Activated T-cell treated with anti-CD3 and anti-CD28 coated beads for 48 hours (primary cell): ENCODE measurements at places on chromosomes 16 and 17.

GRCh38 chr16:12826559-12826958 is 22.9 kb upstream of the CPPED1 start:
- DNase-seq = no peak

GRCh38 chr17:28758411-28759121 is 14.8 kb downstream of the TRAF4 start:
- no peak for DNase-seq

- DNase-seq = no peak
These were observed 92.1 kb upstream of the ZNF750 start for GRCh38 chr17:82931699-82932517.

DNA sequence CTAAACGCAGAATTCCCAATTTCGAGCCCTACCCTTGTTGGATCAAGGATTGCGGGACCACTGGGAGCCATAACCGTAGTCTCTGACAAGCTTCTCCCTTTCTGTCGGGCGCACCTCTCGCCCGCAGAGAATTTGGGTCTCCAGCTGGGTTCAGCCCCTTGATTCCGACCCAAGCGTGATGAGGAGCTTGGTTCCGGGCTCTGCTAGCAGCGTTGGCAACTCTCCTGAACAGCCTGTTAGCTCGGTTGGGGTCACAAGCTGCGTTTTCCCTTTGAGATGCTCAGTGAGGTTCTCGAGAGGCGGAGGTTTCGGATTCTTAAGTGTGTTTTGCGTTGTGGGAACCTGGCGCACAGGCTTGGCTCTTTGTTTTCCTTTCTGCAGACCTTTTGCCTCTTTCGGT is 655 bp downstream of the ATXN1L start:
- DNase-seq = peak; percentile 4

DNA sequence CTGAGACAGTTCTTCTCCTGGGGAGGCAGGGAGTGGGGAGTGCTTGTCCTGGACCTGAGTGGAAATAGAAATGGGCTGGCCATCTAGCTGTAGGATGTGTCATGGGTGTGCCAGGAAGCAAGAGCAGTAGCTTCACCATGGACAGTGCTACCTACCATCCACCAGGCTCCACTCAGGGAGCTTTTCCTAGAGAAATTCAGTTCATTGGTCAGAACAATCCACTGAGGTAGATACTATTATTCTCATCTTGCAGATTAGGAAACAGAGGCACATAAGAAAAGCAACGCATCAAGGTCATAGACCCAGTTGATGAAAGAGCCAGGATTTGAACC is 372.0 kb downstream of the SLC39A11 start:
- no peak for DNase-seq

DNA sequence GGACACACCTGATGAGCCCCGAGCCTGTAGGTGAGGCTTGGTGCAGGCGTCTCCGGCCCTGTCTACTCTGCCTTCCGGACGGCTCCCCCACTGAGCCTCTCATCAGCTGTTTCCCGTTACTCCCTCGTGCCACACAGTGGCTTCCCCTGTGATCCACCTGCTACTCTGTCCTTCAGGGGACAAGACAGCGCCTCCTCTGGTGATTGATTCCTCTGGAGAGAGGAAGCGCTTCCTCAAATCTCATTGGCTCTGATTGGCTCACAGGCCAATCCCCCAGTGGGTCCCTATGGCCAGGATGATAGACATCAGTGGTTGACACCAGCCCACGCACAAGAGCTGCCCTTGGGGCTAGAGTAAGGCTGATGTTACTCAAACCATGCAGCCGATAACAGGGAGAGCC is 24.0 kb downstream of the RNF213 start:
- DNase-seq = no peak

DNA sequence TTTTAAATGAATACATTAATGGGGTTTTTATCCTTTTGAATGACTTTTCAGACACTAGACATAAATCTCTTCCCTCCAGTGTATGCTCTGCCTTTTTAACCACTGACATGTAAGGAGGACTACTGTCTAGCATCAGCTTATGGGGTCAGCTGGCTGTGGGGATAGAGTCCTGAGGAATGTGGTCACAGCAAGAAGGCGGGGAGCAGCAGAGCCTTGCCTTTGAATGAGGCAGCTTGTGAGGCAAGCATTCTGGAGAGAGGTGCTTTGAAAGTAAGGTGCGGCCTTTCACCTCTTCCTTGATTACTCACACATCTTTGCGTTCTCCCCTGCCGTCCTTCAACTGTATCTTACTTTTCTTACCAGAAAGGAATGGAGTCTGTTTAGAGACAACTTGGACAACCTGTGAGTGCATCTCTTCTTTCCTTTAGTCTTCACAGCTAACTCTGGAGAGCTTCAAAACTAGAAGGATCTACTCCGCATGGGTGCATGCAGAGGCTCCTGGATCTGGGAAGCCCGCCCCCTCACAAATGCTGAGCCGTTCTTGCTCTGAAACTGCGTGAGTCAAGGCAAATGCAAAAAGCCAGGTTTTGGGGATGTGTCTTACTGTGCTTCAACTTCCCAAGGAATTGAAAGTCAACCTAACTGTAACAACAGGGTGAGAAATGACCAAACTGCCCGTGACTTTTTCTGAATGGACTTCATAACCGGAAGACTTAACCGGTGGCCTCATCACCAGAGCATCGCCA is 49.9 kb downstream of the ADCY7 start:
- no peak for DNase-seq

GRCh38 chr16:80631581-80631980 is 90.8 kb downstream of the DYNLRB2 start:
- DNase-seq = no peak

DNA sequence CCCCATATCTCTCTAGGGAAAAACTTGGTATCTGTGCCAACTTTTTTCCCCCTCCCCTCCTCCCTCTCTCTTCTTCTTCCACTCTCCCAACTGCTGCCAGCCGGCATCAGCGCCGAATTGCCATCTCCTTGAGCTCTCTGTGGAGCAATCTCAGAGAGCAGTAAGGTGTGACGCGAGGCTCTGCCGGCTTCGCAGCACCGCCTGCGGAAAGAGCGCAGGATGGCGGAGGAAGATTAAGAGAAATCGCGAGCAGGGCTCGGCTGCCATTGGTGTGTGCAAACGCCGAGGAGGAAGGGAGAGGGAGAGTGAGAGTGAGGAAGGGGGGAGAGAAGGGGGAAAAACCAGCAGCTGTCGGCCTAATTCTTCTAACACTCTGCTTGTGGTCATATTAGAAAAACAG is 44.2 kb downstream of the NEUROD2 start:
- no peak for DNase-seq

DNA sequence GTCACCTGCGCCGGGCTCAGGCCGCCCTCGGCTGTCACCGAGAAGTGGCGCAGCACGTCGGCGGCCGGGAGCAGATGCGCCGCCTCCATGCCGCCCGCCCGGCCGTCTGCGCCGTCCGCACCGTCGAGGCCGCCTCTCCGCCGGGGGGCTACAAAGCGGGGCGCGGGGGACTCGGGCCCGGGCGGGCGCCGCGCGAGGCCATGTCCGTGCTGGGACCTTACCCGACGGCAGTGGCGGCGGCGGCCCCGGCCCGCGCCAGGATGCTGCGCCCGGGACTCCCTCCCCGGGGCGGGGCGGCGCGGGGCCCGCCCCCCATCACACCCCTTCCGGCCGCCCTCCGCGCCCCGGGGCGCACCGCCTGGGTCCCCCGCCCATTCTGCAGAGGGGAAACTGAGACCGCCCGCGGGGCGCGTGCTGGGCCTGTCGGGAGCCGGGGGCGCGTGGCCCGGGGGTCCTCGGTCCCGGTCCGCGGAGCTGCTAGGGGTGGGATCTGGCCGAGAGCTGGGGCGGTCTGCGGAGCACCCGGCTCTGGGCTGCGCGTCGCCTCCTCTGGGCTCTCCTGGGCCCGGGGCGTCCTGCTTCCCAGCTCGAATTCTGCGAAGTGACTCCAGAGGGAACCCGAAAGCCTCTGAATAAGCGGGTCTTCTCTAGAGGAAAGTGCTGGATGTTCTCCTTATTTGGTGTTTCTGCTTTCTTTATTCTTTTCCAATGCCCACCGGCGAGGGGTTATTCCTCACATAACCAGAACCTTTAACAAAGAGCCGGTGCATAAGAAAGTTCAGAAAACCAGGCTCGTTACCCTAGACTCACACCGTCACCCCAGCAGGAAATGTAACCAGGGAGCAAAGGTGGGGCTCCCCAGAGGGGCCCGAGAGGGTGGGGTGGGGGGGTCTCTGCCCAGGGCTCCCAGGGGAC is at the start of gene ATP2A3:
TSS of gene ATP2A3 (minus strand) at position 235 of the 915 bp plus-strand sequence. CDS start at position 89, 146 bp downstream.
- DNase-seq = peak; percentile 72

DNA sequence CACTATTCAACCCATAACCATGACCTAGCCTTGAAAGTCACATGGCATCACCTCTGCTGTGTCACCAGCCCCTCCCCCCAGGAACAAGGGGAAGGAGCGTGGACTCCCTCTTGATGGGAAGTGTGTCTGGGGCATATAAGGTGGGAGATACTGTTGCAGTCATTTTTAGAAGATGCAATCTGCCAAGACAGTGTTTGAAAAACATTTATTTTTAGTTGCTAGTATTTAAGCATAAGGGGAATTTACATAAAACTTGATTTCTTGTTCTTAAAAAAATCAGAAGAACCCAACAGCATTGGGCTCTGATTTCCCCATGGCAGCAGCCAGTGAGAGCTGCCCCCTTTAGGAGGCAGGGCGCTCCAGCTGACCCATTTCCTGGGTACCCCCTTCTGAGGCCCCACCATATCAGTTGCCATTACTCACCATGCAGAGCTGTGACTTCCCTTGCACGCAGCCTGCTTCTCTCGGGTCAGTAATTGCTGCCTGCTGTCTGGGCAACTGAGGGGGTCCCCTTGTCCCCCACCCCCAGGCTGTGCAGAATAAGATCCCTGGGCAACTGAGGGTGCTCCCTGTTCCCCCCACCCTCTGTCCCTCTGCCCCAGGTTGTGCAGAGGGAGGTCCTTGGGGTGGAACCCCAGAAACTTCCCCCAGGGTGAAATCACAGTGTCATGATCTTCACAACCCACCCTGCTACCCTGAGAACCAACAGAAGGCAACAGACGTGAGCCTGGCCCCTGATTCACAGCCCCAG is 11.8 kb upstream of the CDC42EP4 start:
- DNase-seq = no peak

DNA sequence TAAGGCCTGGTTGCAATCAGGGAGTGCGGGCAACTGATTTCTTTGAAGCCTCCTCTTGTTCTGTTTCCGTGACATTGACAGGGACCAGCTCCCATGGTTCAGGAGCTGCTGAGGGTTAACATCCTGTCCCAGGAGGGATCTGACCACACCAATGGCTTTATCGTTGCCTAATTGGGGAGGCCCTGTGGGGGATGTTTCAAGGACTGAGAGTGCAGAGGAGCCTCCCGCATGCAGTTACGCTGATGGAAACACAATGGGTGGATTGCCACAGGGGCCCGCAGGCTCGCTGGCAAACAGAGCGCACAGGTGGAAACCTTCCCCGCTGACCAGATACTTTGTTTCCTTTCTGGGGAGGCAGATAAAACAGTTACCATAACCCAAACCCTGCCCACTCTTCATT is 23.8 kb upstream of the ABCC1 start:
- no peak for DNase-seq

DNA sequence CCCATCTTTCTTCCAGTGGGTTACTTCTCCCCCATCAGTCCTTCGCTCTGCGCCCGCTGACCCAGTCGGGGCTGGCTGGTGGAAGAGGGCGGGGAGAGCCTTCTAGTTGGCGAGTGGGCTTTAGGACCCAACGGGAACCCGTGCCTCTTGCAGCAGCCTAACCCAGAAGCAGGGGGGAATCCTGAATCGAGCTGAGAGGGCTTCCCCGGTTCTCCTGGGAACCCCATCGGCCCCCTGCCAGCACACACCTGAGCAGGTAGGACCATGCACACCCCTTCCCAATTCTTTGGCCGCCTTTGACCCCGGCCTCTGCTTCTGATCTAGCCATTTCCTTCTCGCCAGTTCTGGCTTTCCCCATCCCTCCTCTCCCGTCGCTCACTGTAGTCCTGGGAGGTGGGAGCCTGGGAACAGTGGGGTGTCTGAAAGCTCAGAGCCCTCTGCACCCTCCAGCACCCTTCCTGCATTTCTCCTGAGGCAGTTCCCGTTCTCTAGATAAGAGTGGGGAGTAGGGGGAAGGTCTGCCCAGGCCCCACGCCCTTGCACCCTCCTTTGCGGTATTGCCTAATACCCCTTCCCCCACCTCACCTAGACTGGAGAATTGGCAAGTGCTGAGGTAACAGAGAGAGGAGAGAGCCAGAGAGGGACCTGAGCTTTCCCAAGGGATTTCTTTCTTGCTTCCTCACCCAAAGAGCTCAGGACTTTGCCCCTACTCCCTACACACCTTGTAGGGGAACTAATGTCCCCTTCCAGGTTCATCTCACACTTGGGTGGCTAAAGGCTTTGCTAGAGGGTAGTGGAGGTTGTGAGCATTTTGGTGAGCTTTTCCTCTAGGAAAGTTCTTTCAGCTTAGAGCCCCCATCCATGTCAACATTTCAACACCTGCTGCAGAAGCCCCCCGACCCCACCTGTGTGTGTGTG is at the start of gene RARA:
TSS of gene RARA (plus strand) at position 150 of the 918 bp plus-strand sequence. CDS start 22,039 bp downstream, outside the sequence.
- no peak for DNase-seq

GRCh38 chr17:73663614-73664013 is 19.4 kb upstream of the SDK2 start:
- DNase-seq = no peak

DNA sequence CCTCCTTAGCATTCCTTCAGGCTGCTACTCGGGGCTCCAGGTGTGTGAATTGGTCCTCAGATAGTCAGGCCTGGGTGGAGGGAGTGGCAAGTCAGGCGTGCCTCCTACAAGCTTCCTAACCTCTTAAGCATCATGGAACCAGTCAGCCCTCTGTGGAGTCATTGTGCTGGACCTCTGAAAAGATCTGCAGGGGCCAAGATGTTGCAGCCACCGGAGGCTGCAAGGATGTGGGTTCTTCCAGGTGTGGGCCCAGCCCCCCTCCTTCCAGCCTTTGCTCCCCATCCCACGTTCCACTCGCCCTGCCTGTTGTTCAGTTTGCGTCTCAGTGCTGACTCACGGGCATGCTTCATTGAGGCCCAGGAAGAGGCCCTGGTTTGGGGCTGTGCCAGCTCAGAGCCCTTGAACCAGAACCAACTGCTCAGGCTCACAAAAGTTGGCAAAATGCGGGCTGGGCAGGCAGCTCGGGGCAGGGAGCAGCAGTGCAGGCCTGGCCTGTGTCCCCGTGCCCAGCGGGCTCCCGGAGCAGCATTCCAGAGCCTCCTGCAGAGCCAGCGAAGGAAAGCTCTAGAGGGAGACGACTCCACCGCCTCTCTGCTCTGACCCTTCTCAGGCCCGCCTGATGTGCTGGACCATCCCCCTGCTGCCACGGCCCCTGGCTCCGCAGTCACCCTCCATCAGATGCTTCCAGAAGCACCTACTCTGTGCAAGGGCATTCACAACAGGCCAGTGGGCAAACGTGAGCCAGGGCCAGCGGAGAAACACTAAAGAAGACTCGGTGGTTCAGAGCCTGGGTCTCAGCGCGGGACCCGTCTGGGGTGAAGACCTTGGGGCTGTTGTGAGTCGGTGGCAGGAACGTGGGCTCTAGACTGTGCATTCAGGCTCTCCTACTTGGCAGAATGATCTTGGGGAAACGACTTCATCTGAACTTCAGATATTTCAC is 7.5 kb downstream of the LDHD start:
- peak; percentile 76 for DNase-seq

DNA sequence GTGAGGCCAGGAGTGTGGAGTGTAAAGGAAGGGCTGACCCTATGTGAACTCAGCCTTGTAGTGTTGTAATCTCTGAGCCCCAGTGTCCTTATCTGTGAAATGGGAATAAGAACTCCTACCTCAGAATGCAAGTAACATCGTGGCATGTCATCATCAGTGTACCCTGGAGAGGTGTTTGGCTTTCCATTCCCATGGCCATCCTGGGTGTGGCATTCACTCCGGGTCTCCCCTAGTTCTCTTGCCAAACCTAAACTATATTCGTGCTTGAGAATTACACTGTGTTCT is 1.9 kb downstream of the NXPH3 start:
- DNase-seq = no peak
